ENCODE measurements at places on chromosomes 16 and 17. TPM values are rescaled to one million over a fixed set of nuclear protein-coding genes. Genes with fewer than 3 reads are reported as not detected.

- peaks cover 17% of the 10 kb centered on the region for H3K4me1 ChIP-seq
- H3K4me3 ChIP-seq, result no peak overlapping the region
- H3K27me3 ChIP-seq, result no peaks in the 10 kb centered on the region
- H3K36me3 ChIP-seq, result no peaks in the 10 kb centered on the region
- no peak overlapping the region for H3K27ac ChIP-seq
These were observed 41.0 kb upstream of the SREBF1 start for GRCh38 chr17:17877529-17878358.

DNA sequence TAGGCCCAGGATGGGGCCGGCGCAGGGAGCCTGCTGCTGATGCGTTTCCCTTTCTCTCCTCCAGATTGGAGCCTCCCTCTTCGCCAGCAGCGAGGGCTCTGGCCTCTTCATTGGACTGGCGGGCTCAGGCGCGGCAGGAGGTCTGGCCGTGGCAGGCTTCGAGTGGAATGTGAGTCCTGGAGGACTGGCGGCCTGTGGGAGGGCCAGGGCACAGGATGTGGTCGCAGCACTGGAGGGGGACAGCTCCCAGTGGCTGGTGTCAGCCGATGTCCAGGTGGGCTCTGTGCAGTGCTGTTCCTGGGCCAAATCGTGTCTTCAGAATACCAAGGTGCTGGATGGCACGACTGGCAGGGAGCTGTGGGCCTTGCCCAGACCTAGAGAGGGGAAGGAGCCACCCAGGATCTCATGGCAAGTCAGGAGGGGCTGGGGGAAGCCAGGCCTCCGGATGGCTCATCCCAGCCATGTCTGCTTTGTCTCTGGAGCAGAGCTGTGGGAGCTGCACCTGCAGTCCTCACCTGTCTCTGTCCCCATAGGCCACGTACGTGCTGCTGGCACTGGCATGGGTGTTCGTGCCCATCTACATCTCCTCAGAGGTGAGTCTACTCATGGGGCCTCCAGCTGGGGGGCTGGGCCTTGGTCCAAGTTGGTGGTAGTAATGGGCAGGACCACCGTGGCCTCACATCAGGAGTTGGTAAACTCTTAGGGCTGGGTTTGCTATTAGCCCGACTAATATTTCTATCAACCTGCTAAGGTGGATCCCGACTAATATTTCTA lies 7.3 kb downstream of the SLC5A10 start:
- no peak overlapping the region for H3K4me3 ChIP-seq
- H3K36me3 ChIP-seq, result no peaks in the 10 kb centered on the region
- no peak for DNase-seq
- H3K4me1 ChIP-seq, result no peaks in the 10 kb centered on the region
- H3K27me3 ChIP-seq, result no peaks in the 10 kb centered on the region

The HOXB3 gene
- total RNA-seq, result not detected

DNA sequence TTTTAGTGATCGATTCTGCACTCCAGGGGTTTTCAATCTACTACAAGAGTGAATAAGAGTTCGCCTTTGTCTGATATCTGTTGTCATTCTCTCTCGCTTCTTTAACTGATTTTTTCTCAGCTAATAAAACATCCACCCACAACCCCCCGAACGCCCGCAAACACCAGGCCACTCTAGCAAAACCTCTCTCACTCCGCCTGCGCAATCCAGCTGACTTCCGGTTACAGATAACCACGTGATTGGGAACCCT lies 338 bp upstream of the RPL19 start:
- H3K4me3 ChIP-seq, result peak overlapping the region; percentile 99
- peaks cover 43% of the 10 kb centered on the region for H3K4me1 ChIP-seq
- DNase-seq, result peak; percentile 98
- H3K27ac ChIP-seq, result peak overlapping the region; percentile 89
- H3K36me3 ChIP-seq, result peaks cover 40% of the 10 kb centered on the region

Data from GM23338 (cell line).